ENCODE measurements at places on chromosomes 7 and 10. TPM values are rescaled to one million over a fixed set of nuclear protein-coding genes. Genes with fewer than 3 reads are reported as not detected.

GRCh38 chr10:49163741-49164140 is 24.4 kb downstream of the TMEM273 start:
- DNase-seq = no peak

NODAL gene
- total RNA-seq = not detected

DNA sequence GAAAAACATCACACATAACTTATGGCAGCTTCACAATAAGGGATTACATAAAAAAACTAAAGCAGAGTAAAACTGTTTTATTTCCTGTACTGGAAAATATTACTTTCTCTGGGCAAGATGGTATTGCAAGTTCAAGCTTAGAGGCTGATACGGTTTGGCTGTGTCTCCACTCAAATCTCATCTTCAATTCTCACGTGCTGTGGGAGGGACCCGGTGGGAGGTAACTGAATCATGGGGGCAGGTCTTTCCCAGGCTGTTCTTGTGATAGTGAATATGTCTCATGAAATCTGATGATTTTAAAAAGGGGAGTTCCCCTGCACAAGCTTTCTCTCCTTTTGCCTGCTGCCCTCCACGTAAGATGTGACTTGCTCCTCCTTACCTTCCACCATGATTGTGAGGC is 5.1 kb upstream of the LRRC27 start:
- DNase-seq = no peak

GRCh38 chr7:10706875-10707493 is 266.7 kb upstream of the PHF14 start:
- DNase-seq = no peak

DNA sequence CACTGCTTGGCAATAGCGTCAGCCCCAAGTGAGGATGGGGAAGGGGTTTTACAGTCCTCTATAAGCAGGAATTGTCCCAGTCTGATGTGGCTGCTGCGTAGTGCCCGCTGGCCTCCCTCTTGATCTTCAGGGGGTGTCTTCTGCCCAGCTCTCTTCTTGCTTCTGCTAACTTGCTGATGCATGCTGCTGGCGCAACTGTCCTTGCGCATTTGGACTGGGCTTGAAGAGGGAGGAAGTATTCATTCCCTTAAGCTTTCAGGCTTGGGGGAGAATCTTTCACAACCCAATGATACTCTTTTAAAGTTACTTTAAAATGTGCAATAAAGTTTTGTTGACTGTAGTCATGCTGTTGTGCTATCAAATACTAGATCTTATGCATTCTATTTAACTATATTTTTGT is 10.3 kb downstream of the GALNT11 start:
- DNase-seq = no peak

DNA sequence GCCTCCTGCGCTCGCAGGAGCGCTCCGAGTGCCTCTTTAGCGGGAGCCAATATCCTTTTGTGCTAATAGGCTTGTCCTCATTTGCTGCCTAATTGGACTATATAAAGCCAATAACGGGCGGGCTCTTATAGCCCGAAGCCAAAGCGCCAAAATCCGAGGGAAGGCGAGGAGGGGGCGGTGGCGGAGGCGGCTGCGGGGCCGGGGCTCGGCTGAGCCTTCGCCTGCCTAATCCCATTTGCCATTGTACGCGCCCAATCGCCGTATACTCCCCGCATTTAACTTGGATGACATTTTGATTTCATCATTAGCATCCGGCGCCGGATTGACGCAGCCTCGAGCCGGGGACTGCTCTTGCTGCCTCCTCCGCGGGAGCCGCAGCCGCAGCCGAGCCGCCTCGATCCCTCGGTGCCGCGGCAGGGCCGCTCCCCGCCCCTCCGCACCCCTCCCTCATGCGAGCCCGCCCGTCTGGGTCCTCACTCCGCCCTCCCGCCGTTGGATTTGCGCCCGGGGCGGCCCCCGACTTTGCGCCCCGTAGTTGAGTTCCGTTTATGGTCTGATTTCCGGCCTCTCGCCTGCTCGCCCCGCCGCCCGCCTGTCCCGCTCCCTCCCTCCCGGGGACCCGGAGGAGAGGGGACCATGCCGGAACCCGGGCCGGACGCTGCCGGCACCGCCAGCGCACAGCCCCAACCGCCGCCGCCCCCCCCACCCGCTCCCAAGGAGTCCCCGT is at the start of gene HMX3:
Gene HMX3, plus strand, starts transcription at position 556 of the 727 bp plus-strand sequence. Its CDS starts 81 bp downstream, at position 637.
- no peak for DNase-seq

- DNase-seq = no peak
Measured at GRCh38 chr10:48500771-48501170, 104.1 kb downstream of the ARHGAP22 start.

- peak; percentile 65 for DNase-seq
Measured at GRCh38 chr7:75650681-75651080, 88.1 kb downstream of the HIP1 start.

DNA sequence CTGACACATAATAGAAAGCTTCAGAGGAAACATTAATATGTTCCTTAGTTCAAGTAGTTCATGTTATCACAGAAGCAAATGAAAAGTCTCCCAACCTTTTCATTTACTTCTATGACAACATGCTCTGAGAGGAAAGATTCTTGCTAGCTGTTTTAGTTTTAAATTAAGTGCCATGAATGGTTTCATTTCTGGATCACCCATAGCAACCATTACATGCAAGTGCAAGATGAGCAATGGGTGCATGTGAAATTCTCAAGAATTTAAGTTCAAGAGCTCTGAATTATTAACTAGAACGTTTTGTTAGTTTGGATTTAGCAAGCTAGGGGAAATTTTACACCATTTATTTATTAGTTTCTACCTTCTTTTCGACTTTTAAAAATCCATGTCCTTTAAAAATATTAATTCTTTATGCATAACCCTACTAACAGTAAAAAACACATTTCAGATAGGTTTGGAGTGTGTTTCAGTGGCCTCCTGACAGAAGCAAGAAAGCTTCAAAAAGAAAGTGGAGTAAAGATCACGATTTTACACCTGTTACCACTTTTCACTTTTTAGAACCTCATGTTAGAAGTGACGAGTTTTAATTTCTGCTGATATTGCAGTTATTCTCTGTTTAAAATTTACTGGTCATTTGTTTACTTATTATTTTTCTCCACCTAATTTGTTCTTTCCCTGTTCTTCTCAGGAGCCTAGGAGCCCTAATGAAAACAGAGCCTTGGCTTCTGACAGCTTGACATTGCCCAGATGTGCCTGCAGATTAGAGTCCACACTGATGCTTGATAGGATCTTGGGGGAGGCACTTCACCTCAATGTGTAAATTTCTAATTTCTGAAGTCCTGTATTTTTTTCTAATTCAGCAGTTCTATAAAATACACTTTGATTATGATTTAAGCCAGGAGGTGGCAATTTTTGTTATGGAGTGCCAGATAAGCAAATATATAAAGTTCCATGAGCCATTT is 995.3 kb upstream of the PHF14 start:
- DNase-seq = no peak

ERLIN1 gene
- total RNA-seq = 82.0 TPM

GRCh38 chr10:75021379-75022249 is 89.8 kb upstream of the SAMD8 start:
- peak; percentile 52 for DNase-seq

DNA sequence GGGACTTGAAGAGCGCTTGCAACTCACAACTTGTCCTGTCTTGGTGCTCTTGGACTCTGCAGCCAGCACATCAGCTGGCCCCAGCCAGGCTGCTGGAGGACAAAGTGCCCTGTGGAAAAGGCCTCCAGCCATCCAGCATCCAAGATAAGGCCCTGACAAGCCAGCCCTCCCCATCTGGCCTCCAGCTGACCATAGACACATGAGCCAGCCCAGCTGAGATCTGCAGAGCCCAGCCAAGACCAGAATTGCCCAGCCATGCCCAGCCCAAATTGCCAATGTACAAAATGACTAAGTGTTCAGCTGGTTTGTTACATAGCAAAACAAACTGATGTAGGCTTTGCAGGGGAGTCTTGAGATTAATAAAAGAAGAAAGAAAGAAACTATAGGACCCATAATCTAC is 36.0 kb upstream of the FRMD4A start:
- no peak for DNase-seq

DNA sequence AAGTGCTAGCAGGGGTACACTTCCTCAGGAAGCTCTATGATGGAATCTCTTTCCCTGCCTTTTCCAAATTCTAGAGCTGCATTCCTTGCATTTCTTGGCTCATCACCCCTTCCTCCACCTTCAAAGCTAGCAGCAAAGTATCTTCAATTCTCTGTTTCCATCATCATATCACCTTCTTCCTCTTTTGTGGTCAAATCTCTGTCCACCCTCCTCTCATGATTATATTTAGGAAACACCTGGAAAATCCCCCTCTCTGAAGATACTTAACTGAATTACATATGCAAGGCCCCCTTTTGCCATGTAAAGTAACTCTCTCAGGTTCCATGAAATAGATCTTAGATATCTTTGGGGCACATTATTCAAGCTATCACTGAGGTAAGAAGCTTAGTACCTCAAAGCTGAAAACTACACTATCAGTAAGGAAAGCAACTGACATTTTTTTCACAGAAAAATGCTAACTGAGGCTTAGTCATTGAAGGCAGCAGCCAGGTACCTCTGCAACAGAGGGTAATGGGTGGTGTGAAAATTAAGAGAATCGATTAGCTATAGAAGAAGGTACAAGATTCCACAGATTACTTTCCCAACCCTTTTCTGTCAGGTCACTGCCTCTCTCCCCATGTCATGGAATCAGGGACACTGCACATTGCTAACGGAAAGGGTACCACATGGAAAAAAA is 197.3 kb downstream of the MACC1 start:
- no peak for DNase-seq

DNA sequence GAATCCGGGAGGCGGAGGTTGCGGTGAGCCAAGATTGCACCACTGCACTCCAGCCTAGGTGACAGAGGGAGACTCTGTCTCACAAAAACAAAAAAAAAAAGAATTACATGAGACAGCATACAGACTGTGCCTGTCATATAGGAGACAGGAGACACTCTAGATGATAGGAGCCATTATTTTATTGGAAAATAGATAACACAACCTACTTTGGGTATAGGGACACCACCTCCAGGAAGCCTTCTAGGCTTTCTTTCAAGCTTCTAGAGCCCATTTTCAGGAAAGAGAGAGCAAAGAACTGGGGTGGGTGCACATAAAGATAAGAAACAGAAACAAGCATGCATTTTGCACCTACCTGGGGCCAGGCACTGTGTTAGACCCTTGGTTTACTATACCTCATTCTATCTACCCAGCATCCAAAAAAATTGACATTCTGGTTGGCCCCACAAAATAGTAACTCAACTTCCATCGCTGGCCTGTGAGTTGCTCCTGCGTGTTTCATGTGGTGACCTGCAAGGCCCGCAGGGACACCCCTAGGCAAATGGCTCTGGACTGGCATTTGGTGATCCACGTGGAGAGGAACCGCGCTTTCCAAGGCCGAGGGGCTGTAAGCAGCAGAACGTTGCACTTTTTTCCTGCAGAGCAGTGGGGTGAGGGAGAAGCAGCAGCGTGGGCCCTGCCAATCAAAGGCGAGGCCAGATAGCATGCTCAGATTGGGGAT is 57.1 kb upstream of the CACUL1 start:
- no peak for DNase-seq

GRCh38 chr7:17617380-17617779 is 318.9 kb downstream of the AHR start:
- no peak for DNase-seq

FGFBP3 gene
- 0.55 TPM for total RNA-seq

GRCh38 chr10:91200314-91201212 is 19.9 kb upstream of the PCGF5 start:
- DNase-seq = no peak

- no peak for DNase-seq
Measured at GRCh38 chr10:12459340-12459739, 110.0 kb downstream of the CAMK1D start.

ITGB8 gene
- total RNA-seq = 0.59 TPM

SLC26A3 gene
- total RNA-seq = not detected

- no peak for DNase-seq
Measured at GRCh38 chr10:16768702-16769101, 48.5 kb downstream of the RSU1 start.

FXYD4 gene
- not detected for total RNA-seq

GRCh38 chr7:105811189-105811847 is 65.1 kb downstream of the ATXN7L1 start:
- no peak for DNase-seq

- DNase-seq = no peak
Measured at GRCh38 chr7:13153266-13153665, 465.8 kb downstream of the ARL4A start.

DNA sequence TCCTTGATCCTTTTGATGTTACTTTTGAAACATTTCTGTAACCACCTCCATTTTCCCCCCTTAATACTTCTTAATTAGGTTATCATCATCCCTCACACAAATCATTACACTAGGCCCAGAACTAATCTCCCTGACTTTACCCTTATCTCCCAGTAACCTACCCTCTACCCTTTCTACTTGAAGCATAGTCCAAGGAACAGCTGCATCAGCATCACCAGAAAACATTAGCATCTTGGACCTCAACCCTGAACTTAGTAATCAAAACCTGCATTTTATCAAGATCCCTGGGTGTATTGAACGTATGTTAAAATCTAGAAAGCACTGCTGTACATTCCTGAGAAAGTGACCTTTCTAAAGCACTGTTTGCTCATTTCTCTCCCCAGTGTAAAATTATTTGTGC is 38.8 kb downstream of the MGAM2 start:
- no peak for DNase-seq

GRCh38 chr10:58956926-58957325 is 219.5 kb upstream of the PHYHIPL start:
- no peak for DNase-seq

DNA sequence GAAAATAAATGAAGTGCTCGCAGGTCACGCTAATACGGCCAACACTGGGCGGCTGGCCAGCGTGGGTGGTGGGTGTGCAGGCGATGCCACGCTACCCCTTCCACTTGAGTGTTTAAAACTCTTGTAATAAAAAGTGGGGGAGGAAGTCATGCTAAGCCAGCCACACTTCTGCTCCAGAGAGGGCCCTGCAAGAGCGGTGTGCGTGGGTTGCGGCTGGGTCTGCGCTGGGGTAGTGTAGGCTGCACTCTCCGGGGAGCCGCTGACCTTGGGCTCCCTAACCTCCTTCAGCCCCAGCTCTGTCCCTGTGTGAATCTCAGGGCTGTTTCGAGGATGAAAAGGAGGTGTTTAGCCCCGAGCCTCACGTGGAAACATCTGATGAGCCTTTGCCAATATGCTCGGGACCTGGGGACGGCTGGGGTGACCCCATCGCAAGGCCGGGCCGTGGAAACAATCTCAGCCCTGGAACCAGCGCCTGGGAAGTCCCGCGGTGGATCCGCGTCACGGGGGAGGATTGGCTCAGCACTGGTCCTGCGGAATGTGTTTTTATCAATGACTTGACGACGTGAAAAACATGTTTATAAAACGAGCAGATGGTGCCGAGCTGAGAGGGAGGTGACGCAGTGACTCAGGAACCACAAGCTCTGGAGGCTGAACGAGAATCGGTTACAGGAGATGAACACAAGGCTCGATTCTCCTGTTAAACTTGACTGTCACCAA is 278.5 kb downstream of the DNAJB6 start:
- DNase-seq = no peak

GRCh38 chr10:58715061-58715460 is 202.4 kb downstream of the BICC1 start:
- DNase-seq = no peak

Measured in right lobe of liver (tissue), 6 donors.